ENCODE measurements at places on chromosomes 4 and X.

DNA sequence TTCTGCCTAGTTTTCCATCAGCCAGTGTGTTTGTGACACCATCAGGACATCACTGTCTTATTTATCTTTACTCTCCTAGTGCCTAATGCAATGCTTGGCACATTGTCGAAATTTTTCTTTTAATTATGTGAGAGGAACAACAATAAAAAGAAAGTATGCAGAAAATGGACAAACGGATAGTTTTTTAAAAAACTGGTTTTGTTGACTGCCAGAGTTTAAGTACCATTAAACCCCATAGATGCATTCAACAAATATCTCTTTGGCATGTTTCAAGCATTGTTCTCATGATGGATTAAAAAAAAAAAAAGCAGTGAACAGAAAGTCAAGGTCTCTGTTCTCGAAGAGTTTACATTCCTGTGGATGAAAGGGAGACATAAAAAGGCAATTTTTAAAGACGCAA is 398.4 kb downstream of the PPP3CA start:
- DNase-seq = no peak

DNA sequence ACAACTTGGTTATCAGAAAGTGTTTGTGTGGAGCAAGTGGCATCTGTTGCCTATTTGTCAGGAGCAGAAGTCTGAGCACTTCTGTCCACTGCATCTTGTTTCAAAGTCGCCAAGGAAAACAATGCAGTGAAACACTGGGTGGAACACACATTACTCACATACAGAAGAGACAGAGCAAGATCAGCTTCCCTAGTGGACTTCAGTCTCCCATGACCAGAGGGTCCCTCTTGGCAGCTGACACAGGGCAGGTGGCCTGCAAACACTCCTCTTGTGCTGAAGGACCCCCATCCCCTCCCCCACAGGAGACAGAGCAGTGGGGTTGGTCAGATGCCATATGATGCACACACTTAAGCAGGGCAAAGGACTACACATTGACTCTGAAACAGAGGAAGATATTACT is 3.6 kb upstream of the BBS12 start:
- DNase-seq = no peak

- no peak for DNase-seq
These were observed 19.7 kb upstream of the GPR78 start for GRCh38 chr4:8560265-8561047.

DNA sequence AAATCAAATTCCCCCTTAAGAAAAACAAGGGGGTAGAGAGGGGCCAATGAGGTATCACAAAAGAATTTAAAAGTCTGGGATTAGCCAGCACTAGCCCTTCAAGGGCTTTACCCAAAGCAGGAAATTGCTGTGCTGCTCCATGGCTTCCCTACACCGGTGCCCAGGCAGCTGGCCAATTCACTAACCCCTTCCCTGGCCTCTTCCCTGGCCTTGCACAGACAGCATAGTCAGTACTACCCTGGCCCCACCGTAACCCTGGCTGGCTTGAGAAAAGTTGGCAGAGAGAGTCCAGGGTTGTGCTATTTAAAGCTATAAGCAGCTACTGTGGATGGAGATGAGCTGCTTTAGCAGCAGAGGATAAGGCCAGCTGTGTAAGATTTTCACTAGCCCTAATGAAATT is 43.1 kb downstream of the ADAMTS3 start:
- no peak for DNase-seq

DNA sequence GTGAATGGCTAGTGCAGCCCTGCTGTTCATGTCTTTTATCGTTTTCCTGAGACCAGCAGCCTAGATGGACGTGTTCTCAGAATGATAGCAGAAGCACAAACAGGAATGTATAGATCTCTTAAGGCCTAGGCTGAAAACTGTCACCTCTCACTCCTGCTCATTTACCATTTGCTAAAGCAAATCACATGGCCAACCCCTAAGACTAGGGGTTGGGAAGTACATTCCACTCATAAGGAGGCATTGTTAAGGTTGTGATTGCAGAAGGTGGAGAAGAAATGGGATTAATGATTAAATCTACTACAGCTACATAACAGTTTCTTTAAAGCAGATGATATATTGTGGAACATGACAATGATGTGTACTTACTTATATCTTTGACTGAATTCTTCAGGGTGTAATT is 536.8 kb upstream of the FTHL17 start:
- DNase-seq = no peak

GRCh38 chr4:159926871-159927270 is 824.0 kb downstream of the RAPGEF2 start:
- no peak for DNase-seq

- no peak for DNase-seq
These were observed 119.5 kb downstream of the PHKA2 start for GRCh38 chrX:18864390-18864920.

GRCh38 chr4:82623121-82623683 is 61.4 kb upstream of the TMEM150C start:
- no peak for DNase-seq

DNA sequence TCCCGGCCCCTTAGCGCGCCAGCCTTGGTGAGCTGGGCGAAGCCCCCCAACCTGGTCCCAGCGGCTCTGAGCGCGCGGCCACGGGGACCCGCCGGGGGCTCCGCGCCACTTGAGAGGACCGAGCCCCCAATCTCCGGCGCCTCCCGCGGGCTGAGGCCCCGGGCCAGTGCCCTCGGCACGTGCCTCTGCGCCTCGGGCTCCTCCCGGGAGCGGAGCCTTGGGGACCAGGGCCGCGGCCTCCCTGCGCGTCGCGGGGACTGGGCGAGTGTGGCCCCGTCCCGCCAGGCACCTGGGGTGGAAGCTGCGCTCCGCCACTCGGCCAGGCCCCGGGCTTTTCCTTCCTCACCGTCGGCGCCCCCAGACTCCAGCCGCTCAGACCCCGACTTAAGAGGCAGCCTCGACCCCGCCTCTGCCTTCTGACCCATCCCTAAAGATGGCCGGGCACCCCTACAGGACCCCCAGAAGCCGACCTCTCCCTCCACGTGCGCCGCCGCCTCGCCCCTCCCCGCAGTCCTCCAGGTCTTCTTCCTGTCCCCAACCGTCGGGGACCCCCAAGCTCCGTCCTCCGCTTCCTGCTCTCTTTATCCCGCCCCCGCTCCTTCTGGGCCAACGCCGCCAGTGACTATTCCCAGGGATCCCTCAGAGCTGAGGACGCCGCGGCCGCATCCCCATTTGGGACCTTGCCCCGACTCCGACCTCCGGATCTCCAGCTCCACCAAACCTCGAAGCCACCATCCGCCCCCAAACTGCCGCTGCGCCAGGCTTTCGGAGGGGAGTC is 752 bp downstream of the ERAS start:
- DNase-seq = no peak

- no peak for DNase-seq
These were observed 109.8 kb downstream of the DCTD start for GRCh38 chr4:182807346-182807745.

DNA sequence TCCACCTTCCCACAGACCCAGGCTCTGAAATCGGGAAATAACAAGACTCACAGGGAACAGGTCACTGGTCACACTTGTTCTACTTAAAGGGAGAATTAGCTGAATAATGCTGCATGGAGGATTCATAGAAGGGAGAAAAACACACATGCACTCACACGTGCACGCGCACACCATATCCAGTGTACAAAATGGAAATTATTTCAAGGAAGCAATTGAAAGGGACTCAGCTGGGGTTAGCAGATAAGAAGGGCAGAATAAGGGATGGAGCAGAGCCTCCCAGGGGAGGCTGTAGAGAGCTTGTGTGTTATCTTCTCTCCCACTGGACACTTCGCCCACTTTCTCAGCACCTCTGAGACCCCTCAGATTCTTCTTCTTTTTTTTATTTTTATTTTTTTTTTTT is 10.3 kb downstream of the GABRQ start:
- DNase-seq = no peak

DNA sequence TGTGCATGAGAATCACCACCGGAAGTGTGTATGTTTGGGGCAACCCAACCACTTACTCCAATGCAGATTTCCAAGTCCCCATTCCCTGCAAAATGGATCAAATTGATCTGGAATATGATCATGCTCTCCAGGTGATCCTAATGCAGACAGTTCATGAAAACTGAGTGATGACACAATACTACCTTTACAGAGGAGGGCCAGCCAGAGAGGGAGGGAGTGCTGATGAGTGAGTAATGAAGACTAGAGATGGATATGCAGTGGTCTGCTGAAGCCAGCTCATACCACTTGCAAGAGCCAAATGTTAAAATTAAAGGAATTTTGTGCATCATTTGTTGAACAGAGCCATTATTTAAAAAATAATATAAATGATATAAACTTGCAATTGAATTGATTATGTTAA is 10.2 kb upstream of the CPE start:
- DNase-seq = no peak

GRCh38 chr4:114378305-114378903 is 220.2 kb upstream of the UGT8 start:
- no peak for DNase-seq

DNA sequence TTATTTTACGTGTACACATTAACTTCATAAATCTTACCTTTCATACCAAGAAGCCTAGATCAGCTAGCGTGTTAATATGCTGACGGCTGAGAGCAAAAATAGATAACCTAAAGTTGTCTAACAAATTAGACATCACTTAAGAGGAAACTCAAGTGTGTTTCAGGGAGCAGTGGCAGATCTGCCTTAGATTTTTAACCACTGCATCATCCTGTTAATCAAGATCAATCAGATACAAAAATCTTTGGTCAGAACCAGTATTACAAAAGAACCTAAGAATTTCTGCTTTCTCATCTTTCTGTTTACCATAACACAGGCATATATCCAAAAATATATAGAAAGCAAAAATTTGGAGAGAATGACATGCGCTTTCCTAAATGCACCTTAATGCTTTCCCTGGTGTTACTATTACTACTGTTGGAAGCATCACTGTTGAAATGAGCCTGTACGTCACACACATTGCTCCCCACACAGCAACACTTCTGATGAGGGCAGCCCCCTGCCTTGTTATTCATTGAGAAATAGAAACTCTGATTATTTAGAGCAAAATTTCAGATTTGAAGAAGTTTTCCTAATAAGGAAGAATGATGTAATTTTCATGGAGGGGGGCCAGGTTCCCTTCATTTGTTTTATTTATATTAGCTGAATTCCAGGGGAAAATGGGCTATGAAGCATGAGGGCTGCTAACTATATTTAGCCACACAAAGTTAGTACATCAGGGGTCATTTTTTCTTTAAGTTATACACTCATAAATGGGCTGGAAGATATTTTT is 152.3 kb downstream of the CBR4 start:
- DNase-seq = no peak

DNA sequence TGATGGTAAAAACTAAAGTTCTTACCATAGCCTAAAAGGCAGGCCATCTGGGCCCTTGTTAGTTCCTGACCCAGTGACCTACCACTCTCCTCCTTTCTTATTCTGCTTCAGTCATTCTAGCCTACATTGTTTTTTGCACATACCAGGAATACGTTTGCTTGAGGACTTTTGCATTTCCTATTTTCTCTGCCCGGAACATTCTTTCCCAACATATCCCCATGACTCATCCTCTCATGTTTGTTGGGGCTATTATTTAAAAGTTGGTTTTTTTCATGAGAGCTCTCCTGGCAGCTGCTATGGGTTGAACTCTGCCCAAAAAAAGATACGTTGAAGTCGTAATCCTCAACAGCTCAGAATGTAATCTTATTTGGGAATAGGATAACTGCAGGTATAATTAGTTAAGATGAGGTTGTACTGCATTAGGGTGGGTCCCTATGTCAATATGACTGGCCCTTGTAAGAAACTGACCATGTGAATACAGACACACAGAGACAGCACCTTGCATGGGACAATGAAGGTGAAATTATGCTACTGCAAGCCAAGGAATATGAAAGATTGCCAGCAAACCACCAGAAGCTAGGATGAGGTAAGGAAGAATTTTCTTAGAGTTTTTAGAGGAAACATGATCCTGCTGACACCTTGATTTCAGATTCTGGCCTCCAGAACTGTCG is 138.3 kb upstream of the PDHA2 start:
- no peak for DNase-seq

- no peak for DNase-seq
These were observed 273.6 kb downstream of the FBXO8 start for GRCh38 chr4:174009686-174010451.

GRCh38 chr4:53061091-53061850 is 199.2 kb downstream of the RASL11B start:
- no peak for DNase-seq

DNA sequence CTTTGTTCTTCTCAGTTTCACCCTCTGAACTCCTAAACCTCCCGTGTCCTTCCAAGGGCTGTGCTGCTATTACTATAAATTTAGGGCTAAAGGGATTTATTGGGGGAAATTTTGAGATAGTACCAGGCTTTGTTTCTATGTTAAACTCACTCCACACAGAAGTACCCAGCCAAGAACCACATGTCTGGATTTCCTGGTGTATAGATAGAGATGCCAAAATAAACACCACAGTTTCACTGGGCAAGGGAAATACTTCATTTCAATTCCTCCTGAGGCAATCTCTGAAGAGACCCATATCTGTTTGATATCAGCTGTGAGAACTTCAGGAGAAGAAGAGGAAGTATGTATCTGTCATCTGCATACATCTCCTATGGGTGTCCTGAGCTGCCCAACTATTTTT is 21.7 kb upstream of the CLNK start:
- no peak for DNase-seq

DNA sequence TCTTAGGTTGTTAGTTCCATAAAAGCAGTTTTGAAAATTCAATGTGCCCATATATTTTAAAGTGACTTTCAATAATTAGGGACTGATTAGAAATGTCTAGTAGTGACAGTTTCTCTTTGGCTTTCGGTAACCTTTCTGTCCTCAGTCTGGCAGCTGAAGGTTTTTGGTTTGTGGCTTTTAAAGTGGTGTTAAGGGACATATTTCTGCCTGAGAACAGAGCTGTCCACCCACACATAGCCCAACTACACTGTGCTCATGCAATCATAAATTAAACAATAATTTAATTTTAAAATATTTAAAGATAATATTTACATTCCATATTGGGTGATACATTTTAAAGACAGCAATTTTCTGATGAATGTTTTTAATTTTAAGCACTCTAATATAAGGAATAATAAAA is 335.0 kb upstream of the TENM3 start:
- DNase-seq = no peak

GRCh38 chrX:6748595-6748994 is 213.7 kb upstream of the VCX3A start:
- DNase-seq = no peak

DNA sequence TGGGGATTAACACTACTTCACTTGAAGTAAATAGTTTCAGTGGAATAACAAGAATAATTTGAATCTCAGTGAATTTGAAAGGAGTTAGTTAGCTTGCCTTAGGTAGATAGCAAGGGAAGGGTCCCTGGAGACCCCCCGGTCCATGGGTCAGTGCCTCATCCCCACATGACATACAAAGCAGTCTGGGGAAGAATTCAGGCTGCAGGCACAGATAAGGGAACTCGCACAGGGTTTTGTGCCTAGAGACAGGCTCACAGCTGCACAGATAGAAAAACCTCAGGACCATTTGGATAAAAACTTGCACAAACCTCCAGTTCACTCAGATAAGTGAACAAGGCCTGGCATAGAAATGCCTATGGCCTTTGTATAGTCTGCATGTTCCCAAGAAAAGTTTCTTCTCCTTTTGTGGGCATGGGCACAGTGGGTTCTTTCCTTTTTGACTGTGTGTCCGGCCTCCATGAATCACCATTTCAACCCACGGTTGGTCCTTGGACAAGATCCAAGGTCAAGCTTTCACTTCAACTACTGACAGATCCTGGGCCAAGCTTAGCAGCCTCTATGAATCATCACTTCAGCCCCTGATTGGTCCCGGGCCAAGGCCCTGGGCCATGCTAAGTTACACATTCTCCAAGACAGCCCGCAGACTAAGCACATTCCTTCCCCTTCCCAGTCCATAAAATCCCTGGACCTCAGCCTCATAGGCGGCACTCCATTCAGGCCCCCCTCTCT is 108.3 kb upstream of the KLHL4 start:
- DNase-seq = peak; percentile 23

Measured in mucosa of descending colon (tissue), 3 donors.